ENCODE measurements at places on chromosomes 3 and 15.
A peak's percentile ranks its signal among the peaks of the same experiment; 100 is the strongest.

DNA sequence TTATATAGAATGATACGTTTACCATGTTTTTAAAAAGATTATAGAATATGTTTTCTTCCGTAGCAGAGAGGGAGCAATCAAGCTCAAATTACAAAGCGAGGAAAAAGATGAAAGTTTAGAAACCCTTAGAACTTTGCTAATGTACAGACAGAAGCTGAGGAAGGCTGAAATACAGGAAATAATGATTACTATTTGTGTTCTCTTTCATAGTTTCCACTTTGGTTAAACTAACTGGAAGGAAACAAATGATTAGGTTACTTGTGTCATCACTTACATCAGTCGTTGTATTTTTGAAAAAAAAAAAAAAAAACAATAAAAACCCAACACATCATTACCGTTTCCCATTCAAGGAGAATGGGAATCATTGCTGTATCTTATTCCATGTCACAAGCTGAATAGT lies 337.8 kb upstream of the CBLB start:
- no peak for DNase-seq

DNA sequence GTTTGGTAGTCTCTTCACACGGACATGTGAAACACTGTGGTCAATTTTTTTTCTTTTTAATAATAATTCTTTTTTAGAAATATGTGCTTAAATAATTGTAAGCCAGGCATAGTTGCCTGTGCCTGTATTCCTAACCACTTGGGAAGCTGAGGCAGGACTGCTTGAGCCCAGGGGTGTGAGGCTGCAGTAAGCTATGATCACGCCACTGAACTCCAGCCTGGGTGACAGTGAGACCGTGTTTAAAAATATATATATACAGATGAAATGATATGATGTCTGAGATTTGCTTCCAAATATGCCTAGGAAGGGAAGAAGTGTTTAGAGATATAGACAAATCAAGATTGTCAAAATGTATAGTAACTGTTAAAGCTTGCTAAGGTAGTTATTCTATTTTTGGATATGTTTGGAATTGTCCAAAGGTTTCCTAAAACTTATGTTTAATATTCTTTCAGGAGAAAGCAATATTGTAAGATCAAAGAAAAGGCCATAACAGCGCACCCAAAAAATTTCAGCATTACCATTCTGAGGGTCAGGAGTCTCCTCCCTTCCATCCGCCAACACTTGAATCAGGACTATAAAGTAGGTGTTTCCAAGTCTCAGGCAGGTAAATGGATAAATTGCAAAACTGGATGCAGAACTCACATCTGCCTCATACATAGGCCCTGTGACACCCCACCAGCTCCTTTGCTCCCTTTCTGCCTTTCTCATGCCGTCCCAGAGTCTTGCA lies 532 bp upstream of the SELENOT start:
- peak; percentile 26 for DNase-seq

DNA sequence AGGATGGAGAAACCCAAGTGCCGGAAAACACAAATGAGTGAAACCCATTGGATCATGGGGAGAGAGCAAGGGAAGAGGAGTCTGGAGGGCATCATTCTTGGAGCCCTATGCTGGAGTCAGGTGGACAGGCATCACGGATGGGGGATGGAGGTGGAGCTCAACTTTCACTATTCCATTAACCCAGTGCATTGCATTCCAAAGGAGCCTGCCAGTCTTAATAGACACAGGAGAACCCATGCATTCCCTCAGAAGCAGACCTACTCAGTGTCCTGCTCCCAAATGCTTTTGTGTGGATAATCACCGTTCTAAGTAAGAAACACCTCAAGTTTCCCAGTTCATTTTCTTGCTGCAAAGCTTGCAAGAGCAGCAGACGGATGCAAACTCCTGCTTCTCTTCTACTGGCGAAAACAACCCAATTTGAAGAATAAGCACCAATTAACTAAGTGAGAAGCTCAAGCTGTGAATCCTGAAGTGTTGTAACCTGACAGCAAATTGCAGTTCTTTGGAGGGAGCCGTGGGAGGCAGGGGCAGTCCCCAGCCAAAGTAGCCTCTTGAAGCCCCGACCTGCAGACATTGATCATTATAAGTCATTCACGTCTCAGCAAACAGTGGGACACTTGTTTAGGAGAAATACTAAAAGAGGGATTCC lies 25.3 kb downstream of the SEMA5B start:
- no peak for DNase-seq

DNA sequence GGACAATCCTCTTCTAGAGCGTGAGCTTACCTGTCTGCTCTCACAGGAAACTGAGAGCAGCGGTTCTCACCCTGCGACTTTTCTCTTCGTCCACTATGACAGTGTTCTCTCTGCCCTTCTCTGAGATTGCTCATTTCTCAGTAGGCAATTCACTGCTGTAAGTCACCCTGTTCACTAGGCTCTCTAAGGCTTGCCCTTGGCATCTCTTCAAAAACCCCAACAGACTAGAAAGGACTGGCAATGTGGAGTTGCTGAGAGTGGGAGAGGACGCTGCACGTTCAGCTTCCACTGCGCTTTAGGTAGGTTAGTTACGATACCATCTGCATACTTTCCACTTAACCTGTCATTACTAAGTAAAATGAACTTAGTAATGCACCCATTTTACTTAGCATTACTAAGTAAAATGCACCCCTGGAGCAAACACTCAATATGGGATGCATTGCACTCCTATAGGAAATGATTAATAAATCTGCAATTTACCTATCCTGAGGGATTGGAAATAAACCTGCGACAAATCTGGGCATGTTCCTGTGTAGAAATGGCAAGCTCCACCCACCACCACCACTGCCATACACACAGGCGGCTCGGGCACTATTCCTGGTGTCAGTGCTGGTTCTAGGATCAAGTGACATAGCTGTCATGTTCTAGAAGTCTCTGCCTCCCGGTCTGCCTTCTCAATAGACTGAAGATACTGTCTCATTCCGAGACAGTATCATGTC lies 21.4 kb downstream of the XPC start:
- DNase-seq = no peak

- DNase-seq = no peak
Measured at GRCh38 chr3:138455801-138456716, 21.6 kb downstream of the ESYT3 start.

GRCh38 chr3:34969513-34969912 lies 669.8 kb upstream of the ARPP21 start:
- no peak for DNase-seq

GRCh38 chr3:16448639-16449070 lies 64.8 kb downstream of the RFTN1 start:
- peak; percentile 31 for DNase-seq

- no peak for DNase-seq
Measured at GRCh38 chr3:139450159-139450558, 26.2 kb downstream of the RBP2 start.

All from stomach (tissue), 19 donors.